NCI-H226 (cell line): ENCODE measurements at places on chromosomes 3 and 15.

- no peak for DNase-seq
Measured at GRCh38 chr3:24154013-24154695, 209.1 kb downstream of the NR1D2 start.

- DNase-seq: no peak
Measured at GRCh38 chr3:183824761-183825455, 469 bp downstream of the MAP6D1 start.

GRCh38 chr3:144816323-144816722 is 844.7 kb downstream of the DIPK2A start:
- no peak for DNase-seq

DNA sequence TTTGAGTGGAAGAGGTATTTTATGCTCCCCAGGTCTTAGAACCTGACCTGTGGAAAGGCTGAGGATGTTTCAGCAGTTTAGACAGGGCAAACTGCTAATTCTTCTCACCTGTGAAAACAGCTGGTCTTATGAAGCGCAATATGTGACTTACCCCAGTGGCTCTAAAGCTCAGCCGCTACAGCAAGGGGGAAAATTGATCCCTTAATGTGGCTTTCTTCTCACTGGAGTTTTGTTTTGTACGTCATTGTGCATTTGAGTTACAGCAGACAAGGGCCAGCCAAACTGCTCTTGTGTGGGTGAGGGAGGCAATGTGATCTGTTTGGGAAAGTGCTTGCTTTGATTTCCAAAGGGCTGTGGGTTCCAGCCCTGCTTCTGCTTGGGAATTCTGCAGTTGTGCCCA is 293.4 kb upstream of the LRRFIP2 start:
- DNase-seq: no peak

- DNase-seq: no peak
Measured at GRCh38 chr3:171895291-171895690, 52.1 kb downstream of the TMEM212 start.

DNA sequence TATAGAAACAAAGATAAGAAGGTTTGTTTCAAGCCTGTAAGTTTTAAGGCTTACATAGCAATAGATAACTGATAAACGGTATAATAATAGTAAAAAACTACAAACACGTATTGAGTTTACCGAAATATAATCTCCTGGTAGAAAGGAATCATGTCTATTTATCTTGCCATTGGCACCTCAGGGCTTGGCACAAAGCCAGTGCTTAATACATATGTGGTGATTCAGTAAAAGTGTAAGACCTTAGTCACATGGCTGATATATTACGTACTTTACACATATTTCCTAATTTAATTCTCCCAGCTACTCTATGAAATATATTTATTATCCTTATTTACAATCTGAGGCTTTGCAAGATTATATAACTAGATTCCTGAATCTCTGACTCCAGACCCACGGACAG is 32.0 kb upstream of the SLCO3A1 start:
- DNase-seq: no peak

DNA sequence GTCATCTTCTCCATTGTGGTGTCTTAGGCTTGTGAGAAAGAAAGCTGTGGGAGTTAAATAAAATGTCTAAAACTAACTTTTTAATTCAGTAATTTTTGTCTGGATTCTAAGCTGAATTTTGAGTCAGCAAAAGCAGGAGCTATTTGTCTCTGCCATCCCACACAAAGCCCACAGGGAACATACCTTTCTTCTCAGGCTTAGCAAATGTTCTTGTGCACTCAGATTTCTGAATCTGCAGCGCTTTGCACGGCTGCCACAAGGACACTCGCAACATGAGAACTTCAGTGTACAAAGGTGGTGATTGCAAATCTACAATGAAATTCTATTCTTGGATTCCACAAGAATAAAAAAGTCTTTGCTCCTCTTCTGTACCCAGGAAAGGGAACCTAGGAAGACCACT is 88.2 kb upstream of the RNF7 start:
- no peak for DNase-seq
